Heart right ventricle (tissue), 16 donors: ENCODE measurements at places on chromosomes 3 and 15.

DNA sequence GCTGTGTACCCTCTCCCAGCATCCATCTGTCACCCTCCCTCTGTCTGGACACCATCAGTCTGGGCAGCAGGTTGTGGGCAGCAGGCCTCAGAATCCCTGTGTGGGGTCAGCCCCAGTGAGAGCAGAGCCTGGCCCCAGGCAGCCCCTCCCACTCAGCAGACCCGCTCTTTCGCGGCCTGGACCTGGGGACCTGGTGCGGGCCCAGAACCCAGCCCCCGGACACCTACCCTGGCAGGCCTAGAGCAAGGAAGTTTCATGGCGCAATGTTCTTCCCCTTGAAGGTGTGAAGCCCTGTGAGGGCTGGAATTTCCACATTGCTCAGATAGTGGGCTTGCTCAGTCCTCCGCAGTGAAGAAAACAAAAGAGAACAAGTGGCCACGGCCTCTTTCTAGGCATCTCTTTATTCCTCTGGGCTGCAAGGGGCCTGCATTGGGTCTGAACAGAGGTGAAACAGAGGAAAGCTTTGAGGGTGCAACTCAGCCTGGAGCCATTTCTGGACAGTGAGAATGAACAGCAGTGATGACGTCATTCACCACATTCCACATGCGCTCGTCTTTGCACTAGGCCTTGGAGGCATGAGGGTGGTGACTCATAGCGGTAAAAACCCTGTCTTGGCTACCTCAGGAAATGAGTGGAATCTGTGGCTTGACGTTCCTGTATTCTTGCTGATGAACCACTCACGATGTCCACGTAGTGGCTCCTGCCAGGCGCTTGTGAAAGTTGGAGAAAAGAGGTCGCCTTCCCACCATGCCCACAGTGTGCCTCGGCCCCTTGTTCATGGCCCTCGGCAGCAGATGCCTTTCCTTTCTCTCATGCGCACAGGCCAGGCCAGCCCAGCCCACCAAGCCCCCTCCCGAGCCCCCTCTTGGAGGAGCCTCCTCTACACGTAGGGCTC lies 66.1 kb downstream of the SLC30A4 start:
- no peak for DNase-seq

DNA sequence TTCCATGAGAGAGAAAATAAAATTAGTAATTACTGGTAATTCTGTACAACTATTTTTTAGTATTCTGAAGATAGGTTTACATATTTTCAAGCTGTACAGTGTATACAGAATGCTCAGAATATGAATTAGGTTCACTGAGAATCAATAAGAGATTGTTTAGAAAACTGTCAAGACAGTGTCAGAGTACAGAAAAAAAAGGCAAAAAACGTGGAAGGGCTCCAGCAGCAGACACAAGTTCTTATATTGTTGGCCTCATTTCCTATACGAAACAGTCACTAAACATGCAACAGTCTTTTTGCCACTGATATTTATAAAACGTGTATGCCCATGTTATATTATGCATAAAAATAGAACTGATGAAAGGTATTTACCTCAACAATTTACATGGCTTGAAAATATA lies 103.9 kb downstream of the ISL2 start:
- no peak for DNase-seq

GRCh38 chr3:29335438-29335837 lies 54.6 kb downstream of the RBMS3 start:
- DNase-seq, result peak; percentile 87

- DNase-seq, result peak; percentile 20
These were observed 103.6 kb downstream of the ADAMTS9 start for GRCh38 chr3:64584179-64584578.

DNA sequence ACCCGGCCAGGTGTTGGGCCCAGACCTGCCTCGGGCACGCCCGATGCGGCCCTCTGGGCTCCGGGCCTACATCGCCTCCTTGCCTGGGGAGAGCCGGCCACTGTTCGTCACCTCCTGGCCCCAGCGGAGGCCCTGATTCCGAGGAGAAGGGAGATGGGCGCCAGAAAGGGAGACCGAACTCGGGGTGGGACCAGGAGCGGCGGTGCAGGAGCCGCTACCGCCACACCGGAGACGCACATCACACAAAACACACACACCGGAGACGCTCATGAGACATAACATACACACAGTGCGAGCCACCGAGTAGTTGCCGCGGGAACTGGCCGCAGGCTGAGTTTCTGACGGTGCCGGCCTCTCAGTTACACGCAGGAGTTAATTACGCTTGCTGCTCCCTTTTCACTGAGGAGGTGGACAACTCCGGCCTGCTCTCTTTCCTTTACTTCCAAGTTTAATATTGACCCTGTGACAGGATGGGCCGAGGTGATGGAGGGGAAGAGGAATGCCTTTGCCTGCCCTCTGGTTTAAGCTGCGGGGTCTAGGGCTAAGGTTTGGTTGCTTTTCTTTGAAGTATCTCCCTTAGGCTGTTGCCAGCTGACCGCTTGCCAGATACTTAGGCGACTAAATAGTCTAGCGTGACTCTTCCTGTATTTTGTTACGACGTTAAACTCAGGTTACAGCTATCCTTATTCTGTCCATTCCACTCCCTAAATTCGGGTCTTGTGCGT lies 570 bp downstream of the PCNP start:
- DNase-seq, result peak; percentile 45

GRCh38 chr3:175447521-175447920 lies 588.4 kb downstream of the NAALADL2 start:
- no peak for DNase-seq

- DNase-seq, result no peak
These were observed 2.8 kb upstream of the RTP2 start for GRCh38 chr3:187705164-187705563.

- DNase-seq, result peak; percentile 48
These were observed 153.6 kb upstream of the BHLHE40 start for GRCh38 chr3:4825436-4826236.

DNA sequence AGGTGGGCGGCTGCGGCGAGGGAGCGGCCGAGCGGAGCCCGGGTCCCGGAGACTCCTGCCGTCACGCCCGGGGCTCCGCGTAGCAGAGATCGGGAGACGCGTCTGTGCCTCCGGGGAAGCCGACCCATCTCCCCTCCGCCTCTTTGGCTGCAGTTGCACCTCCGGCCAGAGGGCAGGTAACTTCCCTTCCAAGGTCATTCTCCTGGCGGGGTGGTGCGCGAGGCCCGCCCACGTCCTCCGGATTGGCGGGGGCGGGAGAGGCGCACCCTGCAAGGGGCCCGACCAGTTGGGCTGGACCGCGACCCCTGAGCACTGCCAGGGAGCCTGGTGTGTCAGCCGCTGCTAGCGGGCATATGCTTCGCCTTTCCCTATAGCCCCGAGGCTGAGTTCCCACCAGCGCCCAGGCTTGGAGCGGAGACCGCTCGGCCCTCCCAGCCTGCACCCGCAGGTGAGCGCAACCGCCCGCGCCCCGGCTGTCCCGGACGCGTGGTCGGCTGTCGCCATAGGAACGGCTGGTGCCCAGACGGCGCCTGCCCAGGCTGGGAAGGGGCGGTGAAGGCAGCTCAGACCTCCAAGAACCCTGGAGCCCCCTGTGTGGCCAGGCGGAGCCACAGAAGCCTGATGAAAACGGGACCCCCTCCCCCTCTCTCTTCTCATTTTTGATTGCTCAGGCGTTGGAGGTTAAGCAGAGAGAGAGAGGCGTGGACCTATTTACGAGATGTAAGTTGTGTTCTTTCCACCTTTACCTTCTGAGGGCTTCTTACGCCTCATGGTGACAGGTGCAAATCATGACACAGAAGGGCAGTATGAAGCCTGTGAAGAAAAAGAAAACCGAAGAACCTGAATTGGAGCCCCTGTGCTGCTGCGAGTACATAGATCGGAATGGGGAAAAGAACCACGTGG lies 453 bp downstream of the ZDHHC23 start:
- DNase-seq, result peak; percentile 11

DNA sequence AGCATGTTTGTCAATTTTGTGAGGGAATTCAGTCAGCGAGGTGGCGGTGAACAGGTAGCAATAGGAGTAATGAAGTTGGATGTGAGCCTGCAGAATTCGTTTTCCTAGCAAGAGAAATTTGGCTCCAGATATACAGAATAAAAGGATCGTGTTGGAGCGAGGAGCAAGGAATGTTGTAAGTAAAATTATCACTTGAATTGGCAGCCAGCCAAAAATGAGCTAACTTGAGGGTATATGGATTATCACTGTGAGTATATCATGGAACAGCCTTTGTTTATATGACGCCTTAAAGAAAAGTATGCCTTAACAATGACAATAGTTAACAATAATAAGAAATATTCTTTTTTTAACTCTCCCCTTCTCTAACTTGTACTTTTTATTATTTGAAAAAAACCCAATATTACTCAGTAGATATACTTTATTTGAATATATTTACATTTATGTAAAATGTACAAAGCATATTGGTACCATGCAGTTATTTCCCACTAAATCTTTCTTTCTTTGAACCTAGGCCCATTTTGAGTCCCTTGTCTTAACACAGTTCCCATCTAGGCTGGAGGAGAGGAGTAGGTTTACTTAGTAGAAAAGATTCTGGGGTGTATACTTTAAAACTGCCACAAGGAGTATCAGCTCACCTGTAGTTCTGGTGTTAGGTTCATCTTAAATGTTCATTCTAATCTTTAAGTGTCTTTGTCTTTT lies 29.3 kb downstream of the EPHA6 start:
- no peak for DNase-seq

DNA sequence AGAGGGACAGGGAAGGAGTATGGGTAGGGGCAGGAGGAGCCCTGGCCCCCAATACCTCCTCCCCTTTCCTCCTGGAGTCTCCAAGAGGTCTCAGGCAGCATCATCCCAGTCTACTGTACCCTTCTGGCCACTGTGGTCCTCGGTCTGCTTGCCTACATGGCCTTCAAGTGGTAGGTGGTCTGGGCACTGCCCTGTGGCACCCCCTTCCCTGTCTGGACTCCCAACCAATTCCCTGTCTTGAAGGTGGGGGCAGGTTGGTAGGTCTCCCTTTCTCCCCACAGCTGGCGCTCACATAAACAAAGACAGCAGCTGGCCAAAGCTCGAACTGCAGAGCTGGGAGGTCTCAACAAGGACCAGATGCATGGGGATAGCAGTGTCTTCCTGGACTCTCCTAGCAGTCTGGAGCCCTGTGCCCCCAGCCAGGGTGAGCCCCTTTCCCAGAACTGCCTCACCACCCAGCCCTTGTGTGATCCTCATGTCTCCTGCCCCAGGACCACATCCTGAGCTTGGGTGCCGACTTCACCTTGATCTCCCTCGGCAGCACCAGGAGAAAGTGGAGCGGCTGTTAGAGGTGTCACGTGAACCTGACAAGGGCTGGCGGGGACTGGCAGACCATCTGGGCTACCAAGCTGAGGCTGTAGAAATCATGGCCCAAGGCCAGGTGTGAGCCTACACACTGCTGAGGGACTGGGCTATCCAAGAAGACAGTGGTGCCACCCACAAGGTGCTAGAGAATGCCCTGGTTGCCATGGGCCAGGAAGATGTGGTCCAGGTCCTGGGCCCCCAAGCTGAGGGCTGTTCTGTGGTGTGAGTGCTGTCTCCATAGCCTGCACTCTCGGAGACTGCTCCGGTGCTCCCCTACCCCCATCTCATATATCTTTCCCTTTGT lies 33.1 kb downstream of the NBEAL2 start:
- no peak for DNase-seq

- DNase-seq, result no peak
These were observed 1.9 kb downstream of the NFKBIZ start for GRCh38 chr3:101851072-101851770.

DNA sequence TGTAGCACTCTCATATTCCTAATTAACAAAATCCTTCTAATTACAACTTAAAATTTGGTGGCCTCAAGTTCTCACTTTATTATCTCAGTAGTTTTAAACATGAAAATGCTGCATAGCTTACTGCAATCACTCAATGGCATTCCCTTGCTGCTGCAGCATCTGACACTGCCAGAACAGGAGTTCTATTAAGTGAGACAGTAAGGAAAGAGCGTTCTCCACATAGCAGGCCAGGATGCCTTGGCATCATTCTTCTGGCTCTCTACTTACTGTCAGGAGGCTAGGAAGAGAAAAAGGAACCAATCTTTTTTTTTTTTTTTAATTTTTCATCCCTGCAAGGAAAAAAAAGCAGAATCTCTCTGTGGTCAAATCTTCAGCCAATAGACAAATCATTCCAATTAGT lies 3.2 kb downstream of the CNBP start:
- no peak for DNase-seq

DNA sequence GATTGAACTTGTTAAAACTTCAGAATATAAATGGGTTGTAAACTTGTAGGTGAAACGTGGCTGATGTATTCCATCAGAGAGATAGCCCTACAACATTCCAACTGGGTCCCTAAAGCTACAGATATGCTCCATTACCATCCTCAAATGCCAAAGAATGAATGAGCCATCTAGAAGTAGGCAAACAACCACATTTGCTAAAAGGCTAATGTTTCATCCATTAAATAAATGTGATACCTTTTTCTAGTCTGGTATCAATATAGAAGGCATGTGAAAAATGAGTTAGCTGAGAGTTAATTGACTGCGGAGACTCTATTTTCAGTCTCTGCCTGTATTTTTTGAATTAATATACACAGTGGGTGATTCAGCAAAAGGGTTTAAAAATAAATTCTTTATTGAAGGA lies 203.8 kb downstream of the RBMS3 start:
- DNase-seq, result no peak

GRCh38 chr15:101506491-101506890 lies 17.0 kb upstream of the PCSK6 start:
- DNase-seq, result no peak

DNA sequence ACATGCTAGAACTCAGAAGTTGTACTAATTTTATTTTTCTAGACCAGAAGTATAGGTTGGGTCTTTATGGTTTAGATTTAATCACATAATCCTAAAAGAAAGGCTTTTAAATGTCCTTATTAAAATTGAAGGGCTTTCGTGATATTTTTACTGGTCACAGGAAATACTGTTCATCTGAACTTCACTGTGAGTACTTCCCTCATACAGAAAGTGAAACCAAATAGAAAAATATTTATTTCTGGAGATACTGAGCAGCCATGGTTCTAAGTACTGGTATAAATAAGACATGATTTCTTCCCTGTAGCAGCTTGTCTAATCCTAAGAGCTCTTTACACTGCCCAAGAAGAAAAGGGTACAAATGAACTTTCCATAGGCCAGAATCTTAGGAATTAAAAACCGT lies 2.0 kb downstream of the SNRK start:
- DNase-seq, result no peak

- no peak for DNase-seq
These were observed 6.9 kb upstream of the GHRL start for GRCh38 chr3:10299679-10300078.

DNA sequence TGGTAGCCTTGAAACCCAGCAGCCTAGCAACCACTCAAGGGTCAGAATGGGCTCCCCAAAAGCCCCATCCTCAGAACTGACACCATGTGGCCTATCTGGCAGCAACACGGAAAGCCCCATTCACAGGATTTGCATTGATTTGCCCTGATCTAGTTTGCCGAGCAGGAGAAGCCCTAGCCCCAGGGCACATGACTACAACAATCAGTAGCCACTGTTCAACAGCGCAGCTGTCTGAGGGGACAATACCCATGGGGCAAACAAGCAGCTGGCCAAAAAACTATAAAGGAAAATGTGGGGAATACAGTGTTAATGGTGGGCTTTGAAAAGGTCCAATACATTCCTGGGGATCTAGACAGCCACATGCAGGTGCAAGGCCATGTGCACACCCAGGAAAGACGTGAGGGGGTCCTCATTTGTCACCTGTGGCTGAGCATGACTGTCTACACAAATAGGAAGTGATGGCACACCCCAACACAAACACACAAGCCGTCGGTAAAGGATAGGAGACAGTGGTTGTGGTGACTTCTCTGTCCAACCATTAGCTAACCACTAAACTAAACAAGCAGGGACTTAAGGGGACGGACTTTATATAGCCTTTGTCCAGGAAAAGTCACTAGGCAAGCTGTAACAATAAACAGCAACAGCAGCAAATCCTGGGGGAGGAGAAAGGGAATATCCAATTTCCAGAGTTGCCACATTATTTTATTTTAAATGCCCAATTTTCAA lies 113.7 kb downstream of the LRIG1 start:
- DNase-seq, result no peak
